ENCODE measurements at places on chromosomes 1 and 21.

GRCh38 chr1:97377432-97378034, 543.3 kb downstream of the DPYD start:
- DNase-seq: no peak

DNA sequence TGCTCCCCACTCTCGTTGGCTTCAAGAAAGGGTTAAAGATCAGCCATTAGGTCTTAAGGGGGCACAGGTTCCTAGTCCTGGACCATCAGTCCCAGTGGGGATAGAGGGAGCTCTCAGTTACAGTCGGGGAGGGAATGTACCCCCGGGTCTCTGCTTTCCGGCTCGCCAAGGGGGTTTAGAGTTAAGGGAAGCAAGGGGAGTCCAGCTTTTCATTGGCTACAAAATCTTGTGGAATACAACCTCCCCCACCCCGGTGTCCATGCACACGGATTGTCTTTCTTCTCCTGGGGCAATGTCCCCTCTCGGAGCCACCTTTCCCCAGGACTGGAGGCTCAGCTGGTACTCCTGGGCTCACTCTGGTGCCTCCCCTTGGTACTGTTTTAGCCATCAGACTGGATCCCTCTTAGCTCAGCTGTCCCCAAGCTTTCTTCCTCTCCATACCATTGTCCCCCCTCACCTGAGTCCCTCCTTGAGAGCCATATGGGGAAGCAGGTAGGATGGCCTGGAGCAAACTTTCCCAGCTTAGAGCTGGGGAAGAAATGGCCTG, at the start of gene A3GALT2:
Gene A3GALT2, minus strand, starts transcription at position 480 of the 547 bp plus-strand sequence. Its CDS starts 0 bp downstream, at position 480.
- DNase-seq: no peak

DNA sequence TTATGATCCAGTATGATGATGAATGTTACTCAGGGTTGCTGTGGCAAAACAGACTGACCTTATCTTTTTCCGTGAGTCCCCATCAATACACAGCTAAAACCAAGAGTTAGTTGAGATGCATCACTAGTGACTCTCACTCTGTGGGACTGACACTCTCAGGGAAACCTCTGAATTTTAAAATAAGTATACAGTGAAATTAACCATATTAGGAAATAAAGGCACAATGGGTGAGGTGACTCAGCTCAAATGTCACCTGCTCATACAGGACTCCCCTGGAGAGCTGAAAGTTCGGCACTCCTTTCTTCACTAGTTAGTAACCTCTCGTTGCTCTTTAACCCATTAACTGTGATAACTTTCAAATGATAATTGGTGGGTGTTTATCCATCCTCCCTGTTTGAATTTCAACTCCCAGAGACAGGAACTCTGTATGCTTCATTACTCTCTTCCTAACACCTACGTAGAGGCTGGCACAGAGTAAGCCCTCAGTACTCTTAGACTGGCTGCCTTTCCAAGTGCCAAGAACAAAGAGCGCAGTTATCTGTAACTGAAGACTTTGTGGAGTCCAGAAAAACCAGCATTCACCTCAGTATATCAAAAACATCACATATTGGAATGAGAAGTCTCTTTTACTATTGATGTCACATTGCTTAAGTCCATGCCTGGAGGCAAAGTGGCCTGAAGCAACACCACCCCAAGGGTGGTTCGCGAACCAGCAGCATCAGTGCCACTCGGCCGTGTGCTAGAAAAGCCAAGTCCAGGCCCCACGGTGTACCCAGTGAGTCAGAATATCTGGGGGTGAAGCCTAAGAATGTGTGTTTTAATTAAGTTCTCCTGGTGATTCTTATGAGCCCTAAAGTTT, 91.1 kb downstream of the NIBAN1 start:
- no peak for DNase-seq

GRCh38 chr1:221071777-221072176, 192.5 kb downstream of the HLX start:
- no peak for DNase-seq

GRCh38 chr21:32764186-32764585, 7.4 kb downstream of the PAXBP1 start:
- DNase-seq: no peak
